Caki2 (cell line): ENCODE measurements at places on chromosomes 7 and 10. TPM values are rescaled to one million over a fixed set of nuclear protein-coding genes. Genes with fewer than 3 reads are reported as not detected.

Gene RPEL1
- not detected in 2 replicates for total RNA-seq

Gene CYP2C9
- not detected in 2 replicates for total RNA-seq

Gene LAMB4
- total RNA-seq, result 0.54 TPM in 1 of 2 replicates, not detected in the other

Gene TFR2
- 0.27 TPM in 1 of 2 replicates, not detected in the other for total RNA-seq

Gene TMEM236
- 0.14 TPM in 1 of 2 replicates, not detected in the other for total RNA-seq

Gene TBXAS1
- total RNA-seq, result 48.6 and 77.6 TPM in 2 replicates

Gene CACNB2
- total RNA-seq, result not detected in 2 replicates
